ENCODE measurements at places on chromosomes 5 and 9. TPM values are rescaled to one million over a fixed set of nuclear protein-coding genes. Genes with fewer than 3 reads are reported as not detected.

The RPS14 gene
- 2,510 TPM for total RNA-seq

The EDIL3 gene
- total RNA-seq, result 45.8 TPM

GRCh38 chr9:5563417-5563815, 53.1 kb downstream of the PDCD1LG2 start:
- DNase-seq, result no peak

DNA sequence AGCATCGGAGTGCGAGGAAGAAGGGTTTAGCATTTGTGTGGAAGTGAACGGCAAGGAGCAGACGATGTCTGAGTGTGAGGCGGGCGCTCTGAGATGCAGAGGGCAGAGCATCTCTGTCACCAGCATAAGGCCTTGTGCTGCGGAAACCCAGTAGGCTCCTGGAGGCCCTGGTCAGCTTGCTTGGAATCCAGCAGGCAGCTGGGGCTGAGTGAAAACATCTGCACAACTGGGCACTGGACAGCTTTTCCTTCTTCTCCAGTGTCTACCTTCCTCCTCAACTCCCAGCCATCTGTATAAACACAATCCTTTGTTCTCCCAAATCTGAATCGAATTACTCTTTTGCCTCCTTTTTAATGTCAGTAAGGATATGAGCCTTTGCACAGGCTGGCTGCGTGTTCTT, 72.1 kb downstream of the C7 start:
- no peak for DNase-seq

DNA sequence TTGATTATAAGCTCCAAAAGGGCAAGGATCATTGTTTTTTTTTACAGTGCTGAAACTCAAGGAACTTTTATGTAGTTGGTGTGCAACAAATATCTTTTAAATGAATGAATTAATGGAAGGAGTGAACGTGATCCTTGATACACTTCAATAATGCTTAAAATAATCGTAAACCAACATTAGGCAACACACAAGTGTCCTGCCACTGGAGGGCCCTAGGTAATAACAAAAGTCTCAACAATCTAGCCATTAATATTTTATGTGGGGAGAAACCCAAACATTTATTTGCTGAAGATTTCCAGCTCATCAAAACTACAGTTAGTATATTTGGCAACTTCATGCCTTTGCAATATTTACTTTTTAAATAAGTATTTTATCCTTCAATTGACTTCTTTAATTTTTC, 309.0 kb upstream of the FBXL7 start:
- DNase-seq, result no peak

- no peak for DNase-seq
These were observed 63.5 kb upstream of the PHYKPL start for GRCh38 chr5:178296066-178296465.

Data from RPMI7951 (cell line).